ENCODE measurements at places on chromosomes 7 and 10.

- DNase-seq: no peak
These were observed 51.1 kb downstream of the LMTK2 start for GRCh38 chr7:98157761-98158160.

GRCh38 chr10:43120929-43121314, 17.3 kb upstream of the CSGALNACT2 start:
- peak; percentile 39 for DNase-seq

DNA sequence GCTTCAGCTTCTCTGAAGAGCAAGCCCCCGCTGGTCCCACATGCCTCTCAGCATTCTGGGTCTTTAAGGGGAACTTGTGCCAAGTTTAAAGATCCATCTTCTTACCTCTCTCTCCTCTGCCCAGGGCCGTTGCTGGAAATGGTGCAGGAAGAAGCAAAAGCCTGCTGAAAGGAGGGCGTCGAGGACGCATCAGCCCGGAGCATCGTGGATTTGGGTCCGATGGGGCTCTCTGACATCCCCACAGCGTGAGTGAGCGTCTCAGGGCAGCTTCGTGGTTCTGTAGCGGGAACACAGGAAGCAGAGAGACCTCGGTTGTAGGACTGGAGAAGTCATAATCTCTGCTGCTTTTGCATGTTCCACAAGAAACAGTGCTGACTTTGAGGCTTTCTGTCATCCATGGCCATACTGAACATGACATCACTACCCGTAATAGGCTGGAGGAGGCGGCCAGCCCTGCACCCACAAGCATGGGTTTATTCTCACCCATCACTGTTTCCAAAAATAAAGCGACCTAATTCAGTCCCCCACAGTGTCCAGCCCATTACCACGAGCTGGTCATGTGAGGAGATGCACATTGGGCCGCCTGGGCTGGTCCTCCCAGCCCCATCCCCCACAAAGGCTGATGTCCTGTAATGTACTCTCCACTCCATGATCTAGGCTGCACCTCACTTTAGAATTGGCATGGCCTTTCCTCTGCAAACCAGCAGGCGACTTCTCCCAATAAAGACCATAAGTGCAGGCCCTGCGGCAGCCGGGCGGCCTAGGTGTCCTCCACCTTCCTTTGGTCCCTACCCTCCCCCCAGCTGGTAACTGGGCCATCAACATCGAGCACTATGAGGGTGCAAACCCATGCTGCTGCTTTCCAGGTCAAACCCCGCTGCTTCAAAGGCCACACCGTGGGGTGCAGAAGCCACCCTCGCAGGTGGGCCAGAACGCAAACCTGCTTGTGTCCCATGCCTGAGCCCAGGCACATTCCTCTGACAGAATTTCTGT, 276.9 kb downstream of the TNS3 start:
- DNase-seq: no peak

- DNase-seq: no peak
These were observed 169.1 kb downstream of the PTEN start for GRCh38 chr10:88032566-88032965.

GRCh38 chr10:5782174-5782573, 31.1 kb downstream of the GDI2 start:
- DNase-seq: no peak

- no peak for DNase-seq
These were observed 8.7 kb upstream of the IL6 start for GRCh38 chr7:22718200-22718711.

GRCh38 chr7:149838992-149839408, 825 bp downstream of the ZNF862 start:
- DNase-seq: no peak

- DNase-seq: no peak
These were observed 3.5 kb downstream of the LRRN3 start for GRCh38 chr7:111094419-111094818.

DNA sequence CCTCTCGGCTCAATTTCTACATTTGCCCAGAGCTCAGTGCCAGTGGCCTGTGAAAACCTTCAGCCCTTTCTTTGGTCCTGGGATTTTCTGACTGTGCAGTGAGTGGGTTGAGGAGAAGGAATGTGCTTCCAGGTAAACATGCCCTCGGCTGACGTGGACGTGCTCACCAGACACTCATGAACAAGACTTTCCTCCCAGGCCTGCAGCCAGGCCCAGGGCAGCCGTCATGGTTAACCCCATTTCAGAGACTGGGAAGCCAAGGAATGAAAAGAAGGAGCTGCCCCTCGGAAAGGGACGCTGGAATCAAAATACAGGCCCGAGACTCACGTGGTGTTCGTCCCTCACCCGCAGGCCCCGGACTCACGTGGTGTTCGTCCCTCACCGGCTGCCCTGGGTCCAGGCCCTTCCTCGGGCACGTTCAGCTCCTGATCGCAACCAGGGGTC, 8.8 kb upstream of the CALML5 start:
- DNase-seq: no peak

- peak; percentile 42 for DNase-seq
These were observed 67.8 kb upstream of the ATP6V0A4 start for GRCh38 chr7:138865843-138866242.

GRCh38 chr7:155371884-155372781, 74.5 kb downstream of the INSIG1 start:
- DNase-seq: no peak

- no peak for DNase-seq
These were observed 44.9 kb upstream of the MYL10 start for GRCh38 chr7:101673951-101674350.
